ENCODE measurements at places on chromosomes 12 and 14.

DNA sequence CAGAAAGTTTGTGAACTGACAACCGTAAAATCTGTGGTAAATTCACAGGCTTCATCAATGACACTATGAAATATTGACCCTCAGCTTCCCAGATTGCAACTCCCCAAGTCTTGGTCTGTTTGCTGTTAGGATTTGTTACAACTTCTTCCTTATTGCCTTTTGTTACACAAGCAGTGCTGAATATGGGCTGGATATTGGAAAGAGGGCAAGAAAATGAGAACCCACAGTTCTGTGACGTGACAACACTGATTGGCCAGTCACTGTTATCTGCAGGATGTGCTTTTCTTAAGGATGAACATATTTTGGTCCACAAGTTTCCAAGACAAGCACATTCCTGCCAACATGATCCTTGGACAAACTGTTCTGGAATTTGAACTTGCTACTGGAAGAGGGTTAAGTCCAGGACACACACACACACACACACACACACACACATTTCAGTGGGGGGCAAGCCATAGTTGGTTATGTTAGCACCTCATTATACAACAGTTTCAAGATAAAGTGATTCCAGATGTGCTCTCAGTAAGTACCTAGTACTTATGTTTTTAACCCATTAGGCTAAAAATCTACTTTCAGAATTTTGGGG lies 16.6 kb upstream of the SLC38A2 start:
- DNase-seq: peak; percentile 28

- no peak for DNase-seq
Observed at GRCh38 chr14:75096959-75097358, 27.5 kb downstream of the ZC2HC1C start.

GRCh38 chr14:72434856-72435255 lies 459.0 kb downstream of the DPF3 start:
- DNase-seq: no peak

DNA sequence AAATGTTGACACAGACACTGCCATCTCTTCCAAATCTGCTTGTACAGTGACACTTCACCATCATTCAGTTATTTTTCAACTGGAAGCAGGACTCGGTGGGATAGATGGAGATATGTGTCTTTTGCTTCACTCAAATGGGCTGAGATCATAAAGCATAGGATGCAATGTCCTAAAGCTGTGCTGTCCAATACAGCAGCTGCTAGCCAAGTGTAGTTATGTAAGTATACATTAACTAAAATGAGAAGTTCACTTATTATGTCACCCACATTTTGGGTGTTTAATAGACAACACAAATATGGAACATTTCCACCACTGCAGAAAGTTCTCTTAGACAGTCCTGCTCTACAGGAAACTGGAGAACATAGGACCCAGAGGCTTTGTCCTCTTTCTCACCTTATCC lies 43.6 kb downstream of the AREL1 start:
- DNase-seq: no peak

DNA sequence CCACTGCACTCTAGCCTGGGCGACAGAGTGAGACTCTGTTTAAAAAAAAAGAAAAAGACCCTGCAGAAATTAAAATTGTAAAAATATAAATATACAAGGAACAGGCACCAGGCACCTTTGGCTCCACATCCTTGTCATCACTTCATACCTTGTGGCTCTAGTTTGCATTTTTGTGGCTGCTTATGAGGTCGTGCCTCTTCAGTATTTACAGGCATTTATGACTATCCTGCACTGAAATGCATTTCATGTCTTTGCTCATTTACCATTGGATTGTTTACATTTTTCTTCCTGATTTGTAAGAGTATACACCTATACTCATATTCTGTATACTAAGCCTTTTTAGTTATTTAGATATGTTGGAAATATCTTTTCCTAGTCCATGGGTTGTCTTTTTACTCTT lies 20.1 kb downstream of the BICD1 start:
- no peak for DNase-seq

DNA sequence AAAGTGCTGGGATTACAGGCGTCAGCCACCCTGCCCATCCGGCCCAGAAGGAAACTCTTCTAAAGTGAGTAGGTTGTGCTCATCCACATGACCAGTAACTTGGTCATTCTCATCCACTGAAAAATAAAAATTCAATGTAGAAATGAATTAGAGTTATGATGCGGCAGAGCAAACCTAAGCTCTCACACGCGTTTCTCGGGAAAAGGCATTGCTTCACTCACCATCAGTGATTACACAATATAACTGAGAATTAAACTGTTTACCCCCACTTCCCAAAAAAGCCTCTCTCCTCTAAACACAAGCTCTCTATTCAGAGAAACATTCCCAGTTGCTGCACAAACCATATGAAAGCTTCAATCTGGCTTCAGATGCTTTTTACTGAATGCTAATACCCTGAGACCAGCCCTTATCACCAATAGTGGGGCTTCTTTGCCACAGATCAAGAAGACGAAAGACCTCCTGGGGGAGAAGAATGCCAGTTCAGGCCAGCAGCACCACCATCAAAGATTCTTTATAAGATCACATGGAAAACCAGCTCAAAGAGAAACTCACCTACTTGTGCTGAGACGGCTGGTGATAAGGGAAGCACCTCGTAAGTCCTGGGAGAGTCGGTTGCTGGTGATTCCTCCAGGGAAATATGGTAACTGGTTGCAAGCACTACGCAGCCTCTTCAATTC lies 121.5 kb upstream of the SFSWAP start:
- no peak for DNase-seq

DNA sequence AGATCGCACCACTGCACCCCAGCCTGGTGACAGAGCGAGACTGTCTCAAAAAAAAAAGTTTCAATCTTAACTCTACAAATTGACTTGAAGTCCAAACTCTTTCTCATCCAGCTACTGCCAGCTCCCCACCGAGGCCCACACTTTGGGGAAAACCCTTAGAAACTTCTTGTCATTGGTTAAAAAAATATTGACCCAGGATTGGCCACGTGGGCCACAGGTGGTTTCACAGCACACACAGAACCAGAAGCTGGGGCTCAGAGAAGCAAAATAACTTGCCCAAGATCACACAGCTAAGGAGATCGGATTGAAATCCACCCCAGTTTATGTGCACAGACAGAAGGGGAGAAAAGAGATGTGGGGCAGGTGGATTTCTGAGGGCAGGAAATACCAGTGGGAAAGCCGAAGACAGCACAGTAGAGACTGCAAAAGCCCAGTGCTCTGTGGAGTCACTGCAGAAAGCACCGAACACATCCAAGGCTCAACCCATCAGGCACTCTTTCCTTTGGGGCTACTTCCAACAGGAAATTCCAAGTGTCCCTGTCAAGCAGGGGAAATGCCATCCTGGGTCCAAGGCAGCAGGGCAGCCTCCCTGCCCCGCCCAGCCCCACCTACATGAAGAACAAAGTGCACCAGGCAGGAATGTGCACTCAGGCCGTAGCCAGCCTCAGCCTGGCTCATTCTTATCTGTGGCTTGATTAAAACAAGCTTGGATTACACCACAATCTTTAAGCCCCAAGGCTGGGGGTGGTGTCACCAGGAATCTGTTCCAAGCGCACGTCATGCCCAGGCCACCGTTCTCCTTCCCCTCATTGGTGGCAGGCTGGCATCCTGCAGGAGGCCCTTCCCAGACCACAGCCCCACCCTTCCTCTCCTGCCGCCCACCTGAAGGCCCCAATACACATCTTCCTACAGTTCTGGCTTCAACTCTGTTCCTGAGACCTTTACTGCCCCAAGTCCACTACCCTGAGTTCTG lies 72.5 kb downstream of the ITPK1 start:
- no peak for DNase-seq

- no peak for DNase-seq
Observed at GRCh38 chr14:82667006-82667405, 1133.4 kb upstream of the SEL1L start.

- DNase-seq: no peak
Observed at GRCh38 chr12:130645751-130646150, 70.3 kb downstream of the RIMBP2 start.

GRCh38 chr12:52692254-52692653 lies 11.1 kb downstream of the KRT77 start:
- DNase-seq: no peak

- DNase-seq: no peak
Observed at GRCh38 chr12:57902478-57902969, 38.8 kb upstream of the ATP23 start.

DNA sequence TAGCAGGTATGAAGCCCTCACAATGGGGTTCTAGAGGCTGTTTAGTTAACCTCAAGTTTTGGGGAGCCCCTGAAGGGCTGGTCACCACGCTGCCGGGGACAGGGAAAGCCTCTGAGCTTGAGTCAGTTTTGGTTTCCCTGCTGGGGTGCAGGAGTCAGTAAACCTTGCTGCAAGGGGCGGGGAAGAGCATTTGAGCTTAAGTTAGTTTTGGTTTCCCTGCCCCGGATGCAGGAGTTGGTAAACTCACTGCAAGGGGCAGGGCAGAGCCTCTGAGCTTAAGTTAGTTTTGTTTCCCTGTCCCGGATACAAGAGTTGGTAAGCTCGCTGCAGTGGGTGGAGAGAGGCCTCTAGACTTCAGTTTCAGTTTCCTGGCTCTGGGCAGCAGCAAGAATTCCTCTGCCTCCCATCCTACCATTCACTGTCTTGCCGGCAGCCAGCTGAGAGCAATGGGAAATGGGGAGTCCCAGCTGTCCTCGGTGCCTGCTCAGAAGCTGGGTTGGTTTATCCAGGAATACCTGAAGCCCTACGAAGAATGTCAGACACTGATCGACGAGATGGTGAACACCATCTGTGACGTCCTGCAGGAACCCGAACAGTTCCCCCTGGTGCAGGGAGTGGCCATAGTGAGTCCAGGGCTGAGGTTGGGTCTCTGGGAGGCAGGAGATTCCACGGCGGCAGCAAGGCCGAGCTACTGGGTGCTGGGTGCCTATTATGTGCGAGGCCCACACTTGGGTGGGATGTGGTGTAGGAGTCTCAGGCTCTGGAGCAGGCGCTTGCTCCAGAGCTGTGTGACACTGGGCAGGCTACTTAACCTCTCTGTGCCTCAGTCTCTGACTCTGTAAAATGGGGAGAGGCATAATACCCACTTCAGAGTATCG lies at the start of gene OAS2:
TSS of gene OAS2 (plus strand) at position 357 of the 878 bp plus-strand sequence. CDS start at position 447, 90 bp downstream.
- peak; percentile 80 for DNase-seq

- peak; percentile 38 for DNase-seq
Observed at GRCh38 chr12:122501489-122501989, 807 bp upstream of the ZCCHC8 start.

- DNase-seq: no peak
Observed at GRCh38 chr14:90616881-90617280, 199.3 kb downstream of the TTC7B start.

- DNase-seq: no peak
Observed at GRCh38 chr12:46472144-46472705, 99.7 kb upstream of the SLC38A2 start.

DNA sequence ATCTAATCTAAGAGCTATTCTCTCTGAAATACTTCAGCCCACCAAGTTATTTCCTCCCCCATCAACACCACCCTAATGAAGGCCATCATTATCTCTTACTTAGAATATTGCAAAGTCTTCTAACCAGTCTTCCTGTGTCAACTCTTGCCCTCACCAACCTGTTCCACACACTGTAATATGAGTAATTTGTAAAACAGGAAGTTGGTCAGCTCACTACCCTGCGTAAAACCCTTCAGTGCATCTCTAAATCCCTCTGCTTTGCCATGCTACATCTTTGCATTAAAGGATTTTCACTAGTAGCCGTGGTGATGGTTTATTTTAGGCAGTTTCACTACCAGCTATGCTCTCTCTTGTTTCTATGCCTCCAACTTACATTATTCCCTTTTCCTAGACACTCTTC lies 70.0 kb downstream of the KIF21A start:
- DNase-seq: peak; percentile 59

GRCh38 chr12:47838286-47838931 lies 18.7 kb upstream of the HDAC7 start:
- DNase-seq: no peak

GRCh38 chr12:24913953-24914352 lies 34.9 kb downstream of the BCAT1 start:
- DNase-seq: no peak

DNA sequence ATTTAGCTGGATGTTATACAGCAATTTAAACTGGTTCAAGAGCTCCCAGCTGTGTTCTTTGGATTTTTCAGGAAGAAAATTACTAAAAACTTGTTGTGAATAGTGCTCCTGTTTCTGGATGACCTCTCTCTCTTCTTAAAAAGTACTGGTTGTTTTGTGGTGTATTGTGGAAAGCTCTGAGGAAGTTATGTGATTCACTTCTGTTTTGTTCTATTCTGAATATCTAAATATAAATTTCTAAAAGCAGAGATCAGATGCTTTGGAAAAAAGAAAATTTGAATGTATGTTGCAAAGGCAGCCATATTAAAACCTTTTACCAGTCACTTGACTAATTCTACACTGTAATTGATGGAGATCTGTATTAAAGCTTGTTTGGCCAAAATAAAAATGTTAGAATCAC lies 3.4 kb upstream of the C3AR1 start:
- no peak for DNase-seq

DNA sequence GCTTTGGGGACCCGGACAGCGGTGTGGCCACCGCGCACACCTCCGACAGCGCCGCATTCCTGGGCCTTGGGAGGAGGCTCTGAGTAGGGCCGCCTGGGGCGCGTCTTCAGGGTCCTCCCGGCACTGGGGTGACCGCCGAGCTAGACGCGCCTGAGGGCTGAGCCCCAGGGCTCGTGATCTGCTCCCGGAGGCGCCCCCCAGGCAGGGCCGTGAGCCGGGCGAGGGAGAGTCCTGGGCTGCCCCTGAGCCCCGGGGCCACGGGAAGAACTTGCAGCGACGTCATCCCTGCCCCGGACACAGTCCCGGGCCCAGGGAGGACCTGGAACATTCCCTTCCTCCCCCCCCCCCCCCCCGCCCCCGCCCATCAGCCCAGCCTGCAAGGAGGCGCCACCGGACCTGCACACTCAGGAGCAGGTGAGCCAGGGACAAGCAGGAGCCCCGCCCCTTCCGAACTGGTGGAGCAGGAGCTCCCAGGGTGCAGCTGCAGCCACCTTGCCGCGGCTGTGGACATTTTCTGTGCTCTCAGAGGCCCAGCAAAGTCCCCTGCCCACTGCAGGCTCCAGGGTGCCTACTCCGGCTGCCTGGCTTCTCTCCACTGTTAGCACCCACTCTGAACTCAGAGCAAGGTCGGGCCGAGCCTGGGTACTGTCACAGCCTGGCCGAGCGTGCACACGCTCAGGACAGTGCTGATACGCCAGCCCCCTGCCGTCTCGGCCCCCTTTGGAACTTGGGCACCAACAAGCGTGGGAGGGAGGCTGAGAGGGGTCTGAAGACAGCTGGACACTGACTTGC lies 50.7 kb downstream of the A2M start:
- DNase-seq: no peak

DNA sequence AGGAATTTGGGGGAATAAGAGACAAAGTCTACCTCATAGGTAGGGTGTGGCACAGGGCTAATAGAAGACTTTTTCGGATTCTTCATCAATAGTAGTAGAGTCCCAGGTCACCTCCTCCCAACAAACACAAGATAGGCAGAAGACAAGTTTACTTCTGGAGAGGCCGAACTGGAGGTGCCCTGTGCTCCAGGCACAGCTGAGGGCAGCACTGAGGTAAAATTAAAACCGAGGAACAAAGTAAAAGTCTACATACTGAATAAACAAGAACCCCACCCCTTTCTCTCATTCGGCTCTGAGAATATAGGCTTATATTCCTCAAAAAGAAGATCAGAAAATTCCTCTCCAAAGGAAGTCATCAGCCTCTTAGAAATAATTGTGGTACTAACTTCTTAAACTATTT lies 161.5 kb downstream of the SEC23A start:
- DNase-seq: no peak
